ENCODE measurements at places on chromosomes 5 and 9. TPM values are rescaled to one million over a fixed set of nuclear protein-coding genes. Genes with fewer than 3 reads are reported as not detected.

ZNF169 gene
- 11.8 TPM for total RNA-seq

DNA sequence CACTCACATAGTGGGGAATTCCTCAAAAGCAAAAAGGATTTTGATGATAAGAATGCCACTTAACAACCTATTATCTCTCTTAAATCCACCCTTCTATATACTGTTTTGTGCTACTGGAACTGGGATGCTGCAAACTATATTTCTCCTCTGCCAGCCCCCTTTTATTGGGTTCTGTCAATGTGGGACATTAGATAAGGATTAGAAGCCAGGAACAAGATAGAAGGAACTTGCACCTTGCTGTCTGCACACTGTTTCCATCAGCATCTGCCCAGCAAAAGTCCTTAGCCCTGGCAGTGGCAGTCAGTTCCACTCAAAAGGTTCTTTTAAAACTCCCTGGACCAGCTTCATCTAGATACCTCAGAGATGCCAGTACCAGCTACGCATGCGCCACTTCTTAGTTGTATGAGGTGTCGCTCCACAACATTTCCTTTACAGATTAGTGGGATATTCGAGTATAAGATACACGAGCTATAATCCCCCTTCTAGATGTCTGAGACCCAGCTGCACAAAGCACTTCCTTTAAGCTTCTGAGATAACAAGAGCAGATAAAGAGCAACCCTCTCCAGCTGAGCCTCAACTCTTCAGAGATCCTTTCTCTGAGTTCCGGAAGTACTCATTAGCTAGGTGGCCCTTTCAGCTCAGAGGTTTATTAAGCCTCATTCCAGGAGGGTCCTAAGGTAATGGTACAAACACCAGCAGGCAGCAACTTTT lies 45.3 kb downstream of the CERT1 start:
- no peak for DNase-seq

DNA sequence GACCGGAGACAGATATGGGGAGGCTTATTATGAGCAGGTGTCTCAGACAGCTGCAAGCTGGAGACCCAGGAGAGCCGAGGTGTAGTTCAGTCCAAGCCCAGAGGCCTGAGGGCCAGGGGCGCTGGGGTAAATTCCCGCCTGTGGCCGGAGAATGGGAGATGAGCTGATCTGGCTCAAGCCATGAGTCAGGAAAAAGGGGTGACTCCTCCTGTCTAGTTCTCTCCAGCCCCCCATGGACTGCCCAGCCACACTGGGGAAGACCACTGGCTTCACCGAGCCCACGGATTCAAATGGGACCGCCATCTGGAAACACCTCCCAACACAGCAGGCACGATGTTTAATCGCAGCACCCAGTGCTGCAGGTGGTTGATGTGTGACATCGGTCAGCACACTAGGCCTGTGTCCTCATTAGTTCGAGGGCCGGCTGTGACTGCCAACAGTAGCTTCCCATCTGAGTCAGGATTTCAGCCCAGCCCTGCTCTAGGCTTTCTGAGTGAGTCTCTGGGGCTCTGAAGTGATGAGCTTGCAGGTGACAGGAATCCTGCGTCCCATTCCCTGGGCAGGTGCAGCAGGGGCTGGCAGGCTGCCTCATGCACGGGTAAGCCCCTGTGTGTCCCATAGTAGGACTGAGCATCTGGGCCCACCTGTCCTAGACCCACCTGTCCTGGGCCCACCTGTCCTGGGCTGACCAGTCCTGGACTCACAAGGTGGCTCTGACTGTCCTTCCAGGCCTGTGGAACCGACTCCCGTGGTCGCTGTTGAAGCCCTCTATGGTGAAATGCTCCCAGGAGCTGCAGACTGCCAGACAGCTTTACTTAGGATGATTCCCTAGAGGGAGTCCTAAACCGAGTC lies 49.7 kb downstream of the AHRR start:
- peak; percentile 48 for DNase-seq

GLDC gene
- 35.6 TPM for total RNA-seq

- DNase-seq = no peak
Observed at GRCh38 chr9:114386886-114387679, 699 bp downstream of the AKNA start.

DNA sequence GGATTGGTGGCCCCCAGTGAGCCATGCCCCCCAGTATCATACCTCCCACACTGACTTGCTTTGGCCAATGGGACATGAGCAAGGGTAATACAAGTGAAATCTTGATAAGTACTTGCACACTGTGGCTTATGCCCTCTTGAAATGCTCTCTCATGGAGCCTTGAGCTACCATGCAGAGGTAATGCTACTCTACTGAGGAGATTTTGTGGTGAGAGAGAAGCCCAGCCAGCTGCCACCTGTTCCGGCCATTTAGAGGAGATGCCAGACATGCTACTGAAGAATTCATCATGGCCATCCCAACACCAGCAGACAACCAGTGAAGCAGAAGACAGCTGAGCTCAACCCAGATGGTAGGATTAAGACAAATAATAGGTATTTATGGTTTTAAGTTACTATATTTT lies 299.5 kb downstream of the MEF2C start:
- DNase-seq = no peak

ARID3C gene
- total RNA-seq = 1.2 TPM

LYSMD3 gene
- total RNA-seq = 23.7 TPM

DNA sequence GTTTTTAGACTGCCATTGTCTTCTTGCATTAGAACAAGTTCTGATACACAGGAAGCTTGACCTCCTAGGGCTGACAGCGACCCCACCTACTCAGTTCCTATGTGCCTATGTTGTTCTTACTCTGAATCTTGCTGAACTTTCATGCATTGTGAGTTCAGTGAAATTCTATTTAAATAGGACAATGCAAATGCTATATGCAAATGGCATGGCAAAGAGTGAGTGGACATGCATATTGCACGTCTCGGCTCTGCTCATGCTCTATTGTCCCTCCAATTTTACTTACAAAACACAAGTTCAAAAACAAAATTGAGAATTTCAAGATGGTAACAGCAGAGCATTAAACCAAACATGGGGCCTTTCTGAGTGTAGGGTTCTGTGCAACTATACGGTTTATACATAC lies 5.3 kb upstream of the DCP2 start:
- no peak for DNase-seq

DNA sequence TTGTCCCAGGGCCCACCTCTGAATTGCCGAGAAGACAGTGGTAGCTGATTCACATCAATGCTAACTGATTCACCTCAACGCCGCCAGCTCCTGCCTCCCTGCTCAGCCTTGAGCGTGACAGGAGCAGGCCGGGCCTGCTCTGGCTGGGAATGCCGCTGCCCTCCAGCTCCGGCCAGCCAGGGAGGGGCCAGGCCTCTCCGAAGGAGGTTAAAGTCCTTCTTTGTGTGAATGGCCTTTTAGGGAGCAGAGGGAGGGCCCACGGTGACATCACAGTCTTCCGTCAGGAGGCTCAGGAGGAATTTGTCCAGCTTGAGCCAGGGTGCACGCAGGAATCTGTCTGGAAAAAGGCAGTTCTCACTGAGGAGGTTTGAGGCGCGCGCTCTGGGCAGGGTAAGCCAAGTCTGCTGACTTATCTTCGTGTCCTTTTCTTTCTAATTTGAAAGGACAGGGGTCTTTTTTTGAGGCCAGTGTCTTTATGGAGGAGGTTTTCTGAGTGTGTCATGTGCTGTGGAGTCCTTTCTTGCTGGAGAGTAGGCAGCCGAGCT lies 82.7 kb downstream of the C9orf152 start:
- DNase-seq = peak; percentile 93

REXO4 gene
- 23.8 TPM for total RNA-seq

Data from sciatic nerve (tissue), 2 donors.